Activated CD8-positive, alpha-beta memory T cell treated with anti-CD3 and anti-CD28 coated beads, Interleukin-2, amount 50 U/mL, for 48 hours (primary cell): ENCODE measurements at places on chromosomes 7 and 10.

DNA sequence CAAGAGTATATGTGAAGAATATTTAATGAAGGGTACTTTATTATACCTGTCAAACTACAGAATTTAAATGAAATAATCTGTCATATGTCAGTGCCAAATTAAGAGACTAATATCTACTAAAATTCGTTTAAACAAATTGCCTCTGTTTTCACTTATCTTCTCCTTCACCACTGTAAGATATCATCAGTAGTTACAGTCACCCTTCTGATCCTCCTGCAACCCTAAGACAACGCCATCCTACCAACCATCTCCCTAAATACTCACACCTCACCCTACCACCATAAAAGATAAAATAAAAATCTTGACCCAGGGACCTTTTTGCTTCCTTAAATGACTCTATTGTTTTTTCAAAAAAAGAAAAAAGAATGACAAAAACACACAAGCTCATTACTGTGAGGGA is 20.8 kb downstream of the EZH2 start:
- DNase-seq = no peak

DNA sequence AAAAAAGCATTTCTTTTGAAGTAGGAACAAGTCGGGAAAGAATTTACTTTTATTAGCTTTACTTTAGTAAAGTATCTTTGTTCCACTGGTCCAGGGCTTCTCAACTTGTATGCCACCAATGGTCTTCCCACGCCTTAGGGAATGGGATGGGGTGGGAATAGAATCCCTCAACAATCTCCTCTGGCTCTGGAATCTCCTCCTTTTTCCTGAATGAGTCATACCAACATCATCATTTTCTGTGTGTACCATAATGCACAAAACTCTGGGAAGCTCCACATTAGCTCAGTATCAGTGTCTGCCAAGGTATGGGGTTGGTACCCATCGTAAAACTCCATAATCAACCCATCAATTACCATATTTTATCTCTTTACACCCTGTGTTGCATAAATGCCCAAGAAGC is 159.4 kb upstream of the BMPER start:
- DNase-seq = no peak

DNA sequence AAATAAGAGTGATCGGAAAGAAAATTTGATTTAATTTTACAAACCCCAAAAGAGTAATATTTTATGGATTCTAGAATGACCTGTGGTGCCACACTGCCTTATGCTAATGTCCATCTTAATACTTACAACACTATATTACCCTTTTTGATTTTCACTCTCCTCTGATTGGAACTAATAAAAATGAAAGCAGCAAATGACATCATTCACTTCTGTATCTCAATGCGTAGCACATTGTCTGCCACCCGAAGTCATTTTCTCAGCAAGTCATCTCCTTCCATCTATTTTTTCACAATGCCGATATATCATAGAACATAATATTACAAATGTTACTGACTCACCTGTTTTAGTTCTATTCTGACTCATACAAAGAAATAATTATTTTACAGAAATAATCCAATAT is 127.5 kb upstream of the PCLO start:
- no peak for DNase-seq

- no peak for DNase-seq
Measured at GRCh38 chr7:43888993-43889945, 17.1 kb downstream of the URGCP start.

DNA sequence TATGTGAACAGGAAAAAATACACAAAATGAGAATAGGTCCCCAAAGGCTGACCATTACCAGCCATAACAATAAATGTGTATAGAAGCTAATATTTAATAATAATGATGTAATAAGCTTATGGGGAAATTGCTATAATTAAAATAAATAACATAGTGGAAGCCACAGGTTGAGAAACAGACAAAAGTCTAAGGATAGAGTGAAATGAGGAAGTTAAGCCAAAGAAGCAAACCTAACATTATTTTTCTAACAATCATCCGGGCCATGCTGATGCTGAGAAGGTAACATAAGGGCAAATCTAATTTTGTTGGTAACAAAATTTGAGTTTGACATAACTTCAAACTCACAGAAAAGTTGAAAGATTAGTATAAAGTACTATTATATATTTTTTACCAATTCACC is 115.9 kb downstream of the MICU1 start:
- no peak for DNase-seq

- DNase-seq = peak; percentile 73
Measured at GRCh38 chr7:1939434-1940401, 269.6 kb downstream of the ELFN1 start.

GRCh38 chr10:95789902-95790301 is 33.9 kb downstream of the ENTPD1 start:
- no peak for DNase-seq

GRCh38 chr7:143735962-143736361 is 21.5 kb downstream of the CTAGE6 start:
- no peak for DNase-seq

GRCh38 chr10:77964811-77965210 is 38.3 kb upstream of the DLG5 start:
- DNase-seq = no peak

- DNase-seq = no peak
Measured at GRCh38 chr10:24706479-24707118, 17.1 kb downstream of the ARHGAP21 start.
